ENCODE measurements at places on chromosomes 1 and 21.

GRCh38 chr1:33099290-33100118 lies 18.6 kb downstream of the AZIN2 start:
- DNase-seq: peak; percentile 100

DNA sequence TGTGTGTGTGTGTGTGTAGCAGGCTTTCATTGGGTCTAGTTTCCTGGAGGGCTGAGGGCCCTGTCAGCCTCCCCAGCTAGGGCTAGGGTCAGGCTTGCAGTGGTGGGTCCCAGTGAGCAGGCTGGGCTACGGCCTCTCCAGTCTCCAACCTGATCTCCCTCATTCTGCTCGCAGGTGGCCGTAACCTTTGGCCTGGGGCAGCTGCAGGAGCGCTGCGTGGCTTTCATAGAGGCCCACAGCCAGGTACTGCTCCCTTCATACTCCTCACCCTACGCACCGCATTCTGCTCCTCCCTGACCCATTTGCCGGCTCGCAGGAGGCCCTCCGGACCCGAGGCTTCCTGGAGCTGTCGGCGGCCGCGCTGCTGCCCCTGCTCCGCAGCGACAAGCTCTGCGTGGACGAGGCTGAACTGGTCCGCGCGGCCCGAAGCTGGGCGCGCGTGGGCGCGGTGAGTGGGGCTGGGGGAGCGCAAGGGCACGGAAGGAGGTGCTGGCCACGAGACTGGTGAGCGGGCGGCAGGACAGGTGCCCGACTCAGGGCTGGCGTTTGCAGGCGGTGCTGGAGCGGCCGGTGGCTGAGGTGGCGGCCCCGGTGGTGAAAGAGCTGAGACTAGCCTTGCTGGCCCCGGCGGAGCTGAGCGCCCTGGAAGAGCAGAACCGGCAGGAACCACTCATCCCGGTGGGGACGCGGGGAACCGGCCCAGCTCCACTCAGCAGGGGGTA lies 4.7 kb downstream of the BTBD19 start:
- no peak for DNase-seq

GRCh38 chr1:47694011-47694890 lies 256.4 kb downstream of the FOXD2 start:
- no peak for DNase-seq

- DNase-seq: no peak
Measured at GRCh38 chr1:48530727-48531351, 58.8 kb upstream of the SPATA6 start.

GRCh38 chr1:32767641-32768040 lies 49.5 kb downstream of the YARS1 start:
- DNase-seq: no peak

DNA sequence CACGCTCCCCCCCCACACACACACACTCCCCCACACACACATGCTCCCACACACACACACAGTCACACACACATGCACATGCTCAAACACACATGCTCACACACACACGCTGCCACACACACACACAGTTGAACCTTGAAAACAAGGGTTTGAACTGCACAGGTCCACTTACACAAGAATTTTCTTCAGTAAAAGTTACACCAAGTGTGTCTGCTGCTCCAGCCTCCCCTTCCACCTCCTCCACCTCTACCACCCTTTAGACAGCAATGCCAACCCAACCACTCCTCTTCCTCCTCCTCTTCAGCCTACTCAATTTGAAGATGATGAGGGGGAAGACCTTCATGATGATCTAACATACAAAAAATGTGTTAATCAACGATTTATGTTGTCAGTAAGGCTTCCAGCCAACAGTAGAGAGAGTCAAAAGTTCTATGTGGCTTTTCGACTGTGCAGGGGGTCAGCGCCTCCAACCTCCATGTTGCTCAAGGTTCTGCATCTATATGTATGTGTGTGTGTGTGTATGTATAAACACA lies 26.8 kb downstream of the HSF2BP start:
- DNase-seq: no peak

GRCh38 chr1:77636864-77637263 lies 45.6 kb downstream of the ZZZ3 start:
- no peak for DNase-seq

DNA sequence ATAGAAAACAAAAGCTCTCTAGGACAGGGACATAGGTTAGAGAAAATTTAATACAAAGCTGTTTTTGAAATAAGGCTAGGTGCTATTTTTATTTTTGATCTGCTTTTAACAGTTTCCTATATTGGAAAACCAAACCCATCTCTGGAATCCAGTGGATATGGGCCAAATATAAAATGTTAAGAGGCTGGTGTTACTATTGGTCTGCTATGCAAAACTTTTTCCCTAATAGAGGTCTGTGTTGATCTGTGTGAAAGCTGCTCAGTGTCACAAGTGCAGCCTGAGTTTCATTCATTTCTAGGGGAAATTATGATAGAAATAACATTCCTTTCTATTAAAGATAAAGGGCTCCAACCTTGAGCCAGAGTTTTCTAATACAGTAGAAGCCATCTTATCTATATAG lies 116.4 kb downstream of the OLFML2B start:
- no peak for DNase-seq

DNA sequence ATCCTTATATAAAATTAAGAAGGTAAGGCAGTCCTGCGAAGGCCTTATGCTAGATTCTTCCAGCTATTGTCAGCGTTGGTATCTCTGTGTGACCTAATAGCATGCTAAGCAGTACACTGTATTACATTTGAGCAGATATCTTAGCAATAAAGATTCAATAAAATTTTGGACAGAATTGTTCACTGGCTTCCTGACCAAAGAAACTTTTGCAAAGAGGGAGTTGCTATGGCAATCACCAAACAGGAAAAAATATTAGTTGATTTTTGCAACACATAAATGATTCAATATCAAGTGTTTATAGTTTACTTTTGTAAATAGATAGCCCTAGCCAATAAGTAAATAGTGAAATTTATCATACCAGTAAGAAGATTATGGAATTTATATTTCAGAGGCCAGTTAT lies 31.0 kb upstream of the PLEKHO1 start:
- DNase-seq: no peak

GRCh38 chr1:48617252-48617651 lies 145.2 kb upstream of the SPATA6 start:
- DNase-seq: no peak

GRCh38 chr1:45221716-45222115 lies 15.3 kb upstream of the ZSWIM5 start:
- DNase-seq: no peak

DNA sequence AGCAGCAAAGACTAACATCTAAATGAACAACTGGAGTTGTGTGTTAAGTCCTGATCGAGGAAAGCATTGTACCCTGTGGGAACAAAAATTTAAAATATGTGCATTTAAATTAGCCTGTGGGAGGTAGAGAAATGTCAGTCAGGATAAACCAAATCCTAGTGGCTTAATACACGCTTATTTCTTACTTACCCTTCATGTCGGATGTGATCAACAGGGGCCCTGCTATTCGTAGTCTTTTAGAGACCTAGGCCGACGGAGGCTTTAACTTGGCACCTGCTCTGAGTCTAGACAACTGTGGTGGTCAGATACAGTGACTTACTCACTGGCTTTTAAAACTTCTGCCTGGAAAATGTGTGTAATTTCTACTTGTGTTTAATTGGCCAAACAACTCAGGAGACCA lies 10.2 kb downstream of the GSTM3 start:
- no peak for DNase-seq

- no peak for DNase-seq
Measured at GRCh38 chr1:173864179-173864867, 3.5 kb downstream of the GAS5 start.

DNA sequence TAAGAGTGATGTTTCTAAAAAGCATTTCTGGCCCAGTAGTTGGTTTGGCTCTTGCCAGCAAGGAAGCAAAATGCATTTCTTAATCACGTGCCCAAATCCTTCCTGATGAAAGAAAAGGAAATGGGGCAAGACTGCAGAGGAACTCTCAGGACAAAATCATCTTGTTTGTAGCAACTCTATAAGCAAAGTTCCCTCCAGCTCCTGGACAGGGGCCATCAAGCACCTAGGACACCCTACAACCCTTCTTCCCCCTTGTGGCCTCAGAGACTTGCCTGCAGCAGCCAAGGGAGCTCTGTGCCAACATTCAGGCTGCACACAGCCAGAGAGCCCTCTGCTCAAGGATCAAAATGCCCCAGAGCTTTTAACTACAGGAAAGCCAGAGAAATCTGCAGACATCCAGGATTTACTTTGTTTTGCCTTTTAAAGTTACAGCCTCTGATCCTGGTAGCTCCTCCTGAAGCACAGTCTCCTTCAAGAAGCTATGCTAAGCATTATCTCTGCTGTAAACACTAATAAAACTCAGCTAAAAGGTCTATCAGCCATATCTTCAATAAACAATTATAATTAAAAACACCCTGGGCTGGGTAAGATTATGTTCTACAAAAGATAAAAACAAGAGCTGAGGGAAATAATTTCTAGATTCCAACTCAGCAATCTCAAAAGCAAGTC lies 105.0 kb downstream of the KIAA0319L start:
- no peak for DNase-seq

- DNase-seq: no peak
Measured at GRCh38 chr1:167258858-167259257, 38.2 kb downstream of the POU2F1 start.

DNA sequence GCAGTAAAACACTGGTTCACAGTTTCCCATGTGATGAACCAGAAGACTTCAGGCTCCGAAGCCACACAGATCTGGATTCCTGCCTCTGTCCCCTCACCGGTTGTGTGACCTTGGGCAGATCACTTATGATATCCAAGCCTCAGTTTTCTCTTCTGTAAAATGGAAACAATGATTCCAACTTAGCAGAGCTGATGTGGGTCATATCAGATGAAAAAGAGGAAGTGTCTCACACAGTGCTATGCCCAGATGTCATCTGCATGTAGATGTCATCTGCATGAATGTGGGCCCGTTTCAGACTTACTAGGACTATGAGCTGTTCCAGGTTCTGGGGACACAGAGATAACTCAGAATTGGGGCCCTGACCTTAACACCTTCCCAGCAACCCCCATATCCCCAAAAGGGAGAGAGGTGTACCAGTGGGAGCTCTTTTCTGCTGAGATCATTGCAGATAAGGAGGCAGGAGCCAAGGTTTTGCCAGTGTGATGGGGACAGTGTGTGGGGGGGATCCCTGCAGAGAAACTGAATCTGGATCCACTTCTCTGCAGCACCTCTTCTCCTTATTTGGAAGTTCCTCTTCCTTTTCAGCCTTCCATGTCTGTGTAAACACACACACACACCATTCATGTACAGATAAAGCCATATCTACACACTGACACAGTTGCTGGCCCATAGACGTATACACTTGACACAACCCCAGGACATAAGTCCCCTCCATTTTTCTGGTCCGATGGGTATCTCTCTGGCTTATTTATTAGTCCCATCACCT lies 5.0 kb upstream of the ADGRB2 start:
- no peak for DNase-seq

GRCh38 chr1:31108861-31109260 lies 43.3 kb upstream of the PUM1 start:
- DNase-seq: no peak

GRCh38 chr1:22104865-22105437 lies 37.9 kb downstream of the WNT4 start:
- no peak for DNase-seq

DNA sequence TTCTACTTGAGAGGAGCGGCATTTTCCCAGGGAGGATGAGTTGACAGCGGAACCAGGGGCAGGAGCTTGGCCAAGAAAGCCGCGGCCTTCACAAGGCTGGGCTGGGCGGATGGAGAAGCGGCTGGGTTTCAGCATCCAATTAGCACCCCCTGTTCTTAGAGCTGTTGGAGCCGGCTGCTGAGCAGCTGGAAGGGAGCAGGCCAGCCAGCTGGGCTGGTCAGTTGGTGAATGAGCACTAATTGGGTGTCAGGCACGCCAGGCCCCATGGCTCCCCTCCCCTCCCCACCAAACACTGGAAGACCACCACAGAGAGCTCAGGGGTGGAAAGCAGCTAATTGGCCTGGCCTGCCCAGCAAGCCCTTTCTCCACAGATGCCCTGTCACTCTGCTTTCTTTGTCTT lies 245.6 kb downstream of the RRAGC start:
- no peak for DNase-seq

DNA sequence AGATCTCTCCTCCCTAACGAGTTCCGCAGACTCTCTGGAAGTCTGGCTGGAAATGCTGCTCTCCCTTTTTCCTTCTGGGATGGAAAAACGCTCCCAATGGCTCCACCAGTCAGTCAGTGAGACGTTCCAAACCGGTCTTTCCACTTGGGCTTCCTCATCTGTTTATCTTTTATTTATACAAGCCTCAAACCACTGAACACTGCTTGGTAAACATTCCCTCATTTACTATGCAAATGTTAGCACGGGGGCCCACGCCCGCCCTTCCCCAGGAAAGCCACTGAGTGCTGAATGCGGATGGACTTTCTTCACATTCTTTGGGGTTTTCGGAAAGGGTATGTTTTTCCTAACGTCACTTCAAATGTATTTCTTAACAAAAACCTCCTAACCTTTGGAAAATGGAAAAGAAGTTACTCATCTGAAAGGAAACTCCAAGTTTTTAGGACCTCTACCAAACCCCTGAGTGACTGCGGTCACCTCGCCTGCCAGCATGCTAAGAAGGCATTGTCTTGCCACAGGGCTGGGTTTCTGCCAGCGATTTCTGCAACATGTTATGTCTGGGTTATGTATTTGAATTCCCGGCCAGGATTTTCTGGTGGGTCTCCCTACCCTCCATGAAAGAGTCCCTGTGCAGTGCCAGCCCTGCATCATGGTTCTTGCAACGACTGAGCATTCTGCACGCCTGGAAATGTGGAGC lies 14.0 kb upstream of the UMODL1 start:
- peak; percentile 49 for DNase-seq

GRCh38 chr1:3620708-3621107 lies 4.1 kb upstream of the TPRG1L start:
- DNase-seq: no peak

GRCh38 chr1:108767115-108767514 lies 20.6 kb downstream of the STXBP3 start:
- DNase-seq: no peak

GRCh38 chr1:60679524-60680375 lies 402.6 kb upstream of the NFIA start:
- no peak for DNase-seq

GRCh38 chr1:111221633-111222291 lies 5.8 kb upstream of the CHI3L2 start:
- DNase-seq: no peak

GRCh38 chr1:47389731-47390130 lies 26.4 kb upstream of the FOXE3 start:
- DNase-seq: no peak

DNA sequence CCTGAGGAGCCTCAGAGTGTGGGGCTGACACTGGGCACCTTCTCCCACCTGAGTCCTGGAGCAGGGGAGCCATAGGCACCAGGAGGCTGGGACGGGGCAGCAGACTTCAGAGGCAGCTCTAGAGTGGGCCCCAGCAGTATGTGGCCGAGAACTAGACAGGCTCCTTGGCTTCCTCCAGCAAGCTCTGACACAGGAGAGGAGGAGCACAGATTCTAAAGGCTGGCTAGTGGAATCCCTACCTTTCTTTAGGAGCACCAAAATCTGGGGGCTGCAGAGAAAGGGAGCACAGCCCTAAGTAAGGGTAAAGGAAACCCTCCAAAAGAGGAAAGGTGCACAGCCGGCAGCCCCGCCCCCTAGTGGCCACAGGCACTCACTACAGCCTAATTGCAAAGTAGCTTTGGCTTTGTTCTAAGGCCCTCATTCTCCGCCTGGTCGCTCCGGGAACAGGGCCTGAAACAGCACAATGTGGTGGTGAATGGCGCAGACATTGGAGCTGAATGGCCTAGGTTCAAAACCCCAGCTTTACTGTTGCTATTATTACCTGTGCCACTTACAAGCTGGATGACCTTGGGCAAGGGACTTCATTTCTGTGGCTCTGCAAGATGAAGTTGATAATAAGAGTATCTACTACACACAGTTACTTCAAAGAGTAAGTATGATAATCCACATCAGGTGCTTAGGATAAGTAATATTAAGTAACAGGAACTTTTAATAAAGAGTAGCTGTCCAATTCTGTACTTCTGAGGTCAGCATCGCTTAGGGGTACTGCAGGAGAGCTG lies 8.8 kb upstream of the GUCA2A start:
- DNase-seq: no peak

Data from AG04449 (cell line).